ENCODE measurements at places on chromosomes 4 and X.
A peak's percentile ranks its signal among the peaks of the same experiment; 100 is the strongest.

DNA sequence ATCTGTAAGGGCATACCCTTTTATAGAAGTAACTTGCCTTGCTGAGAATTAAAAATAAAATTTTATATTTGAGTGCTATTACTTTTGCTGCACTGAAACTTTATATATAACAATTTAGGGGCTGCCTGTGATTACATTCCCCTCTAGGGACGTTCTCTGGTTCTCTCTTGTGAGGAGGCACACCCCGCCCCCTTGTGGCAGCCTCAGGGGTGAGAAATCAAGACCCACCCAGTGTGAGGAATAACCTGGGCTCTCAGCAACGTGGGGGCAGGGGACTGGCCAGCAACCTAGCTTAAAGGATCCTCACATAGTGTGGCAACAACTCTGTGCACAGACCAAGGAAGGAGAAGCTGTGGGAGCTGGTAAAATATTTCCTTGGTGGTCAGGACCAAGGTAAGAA lies 43.7 kb downstream of the MAGEA9 start:
- peak; percentile 40 for DNase-seq

DNA sequence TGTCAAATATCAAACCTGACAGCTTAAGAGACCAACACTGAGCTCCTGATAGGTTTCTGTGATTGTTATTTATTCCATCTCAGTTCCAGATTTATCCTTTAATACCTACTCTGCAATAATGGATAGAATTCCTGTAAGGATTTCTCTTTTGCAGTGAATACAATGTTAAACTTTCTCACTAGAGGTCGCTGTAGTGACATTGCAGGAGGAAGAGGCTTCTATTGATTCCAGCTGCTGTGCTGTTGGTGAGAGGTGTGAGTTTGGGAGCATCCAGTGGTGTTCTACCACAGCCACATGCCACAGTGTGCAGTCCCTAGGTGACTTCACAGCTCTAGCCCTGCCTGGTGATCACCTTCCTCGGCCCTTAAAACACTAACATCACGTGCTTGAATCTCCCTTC lies 34.6 kb upstream of the DCAF8L2 start:
- DNase-seq = no peak

DNA sequence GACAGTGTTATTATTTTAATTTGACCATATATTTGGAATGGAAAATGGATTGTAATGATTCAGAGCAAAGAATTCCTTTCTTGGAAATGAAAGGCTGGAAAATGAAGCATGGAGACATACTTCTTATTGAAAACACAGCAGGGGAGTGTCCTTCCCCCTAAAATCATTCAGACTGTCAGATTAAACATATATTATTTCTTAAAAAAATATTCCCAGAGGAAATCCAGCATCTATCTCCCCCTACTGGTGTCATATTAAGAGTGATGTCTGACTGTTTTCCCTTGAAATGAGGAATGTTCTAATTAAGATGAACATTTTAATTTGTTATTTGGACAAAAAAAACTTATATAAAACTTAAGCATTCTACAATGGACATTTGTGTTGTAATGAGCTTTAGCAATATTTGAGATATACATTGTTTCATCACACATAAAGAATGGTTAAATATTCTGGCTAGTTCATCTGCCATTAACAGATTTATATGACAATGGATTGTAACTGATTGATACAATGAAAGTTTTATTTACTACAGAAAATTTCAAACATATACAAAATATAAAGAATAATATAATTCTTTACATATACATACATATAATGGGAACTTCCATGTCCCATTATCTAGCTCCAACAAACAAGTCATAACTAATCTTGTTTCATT lies 264.6 kb downstream of the SPRY1 start:
- no peak for DNase-seq

DNA sequence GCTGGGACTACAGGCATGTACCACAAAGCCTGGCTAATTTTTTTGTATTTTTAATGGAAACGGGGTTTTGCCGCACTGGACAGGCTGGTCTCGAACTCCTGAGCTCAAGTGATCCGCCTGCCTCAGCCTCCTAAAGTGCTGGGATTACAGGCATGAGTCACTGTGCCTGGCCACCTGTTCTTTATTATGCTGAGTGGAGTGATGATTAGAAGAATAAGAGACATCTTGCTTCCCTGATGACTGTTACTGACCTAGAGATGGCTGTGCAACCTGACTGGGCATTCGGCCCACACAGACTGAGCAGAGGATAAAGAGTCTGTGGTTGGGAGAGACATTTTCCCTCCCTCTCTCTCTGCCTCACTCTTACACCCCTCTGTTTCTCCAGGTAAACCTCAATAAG lies 56.7 kb downstream of the SPINK2 start:
- no peak for DNase-seq

- no peak for DNase-seq
These were observed 100.0 kb downstream of the TET2 start for GRCh38 chr4:105246712-105247111.

DNA sequence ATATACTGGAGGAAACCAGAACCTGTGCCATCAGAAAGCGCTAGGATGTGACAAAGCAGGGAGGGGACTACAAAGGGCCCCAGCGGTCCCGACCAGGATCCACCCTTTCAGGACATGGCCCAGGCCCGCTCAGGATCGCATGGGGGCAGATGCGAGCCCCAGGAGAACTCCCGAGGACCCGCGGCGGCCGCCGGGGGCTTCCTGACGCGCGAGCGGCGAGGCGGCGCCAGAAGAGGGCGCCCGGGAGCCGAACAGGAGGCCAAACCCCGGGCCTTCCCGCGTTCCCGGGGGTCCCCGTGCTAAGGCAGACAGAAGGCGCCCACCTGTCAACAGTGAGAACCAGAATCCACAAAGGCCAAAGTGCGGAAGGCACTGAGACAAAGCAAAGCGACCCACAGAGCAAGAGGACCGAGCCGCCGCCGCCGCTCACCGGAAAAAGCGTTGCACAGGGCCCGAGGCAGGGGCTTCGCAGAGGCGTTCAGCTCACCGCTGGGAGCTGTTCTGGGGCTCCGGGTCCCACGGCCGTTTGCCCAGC lies 7.3 kb upstream of the OPN1LW start:
- DNase-seq = peak; percentile 59

DNA sequence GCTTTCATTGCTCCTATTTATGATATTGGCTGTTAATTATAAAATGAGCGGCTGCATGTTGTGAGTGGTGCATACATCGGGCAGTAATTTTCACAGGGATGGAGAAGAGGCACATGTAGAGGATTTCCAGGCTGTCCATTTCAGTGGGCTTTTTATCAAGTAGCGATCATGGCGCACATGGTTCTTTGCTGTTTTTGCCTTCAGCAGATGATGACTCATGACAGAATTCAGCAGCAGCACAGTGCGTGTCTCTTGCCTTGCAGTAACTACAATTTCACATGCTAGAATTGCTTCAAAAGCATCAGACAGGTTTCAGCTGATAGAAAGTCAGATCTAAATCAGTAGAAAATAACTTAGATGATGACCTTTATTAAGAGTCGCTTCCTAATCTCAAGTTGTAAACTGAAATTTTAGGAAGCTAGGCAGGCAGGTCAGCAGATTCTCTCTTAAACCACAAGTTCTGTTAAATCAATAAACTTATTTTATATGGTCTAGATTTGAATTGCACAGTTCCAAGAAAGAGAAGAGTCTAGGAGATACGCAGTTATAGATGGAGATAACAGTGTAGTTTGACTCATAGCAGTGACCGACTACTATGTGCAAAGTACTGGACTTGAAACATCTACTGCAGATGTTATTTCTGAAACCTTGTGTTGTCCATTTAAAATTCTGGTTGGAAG lies 35.8 kb downstream of the LRP2BP start:
- no peak for DNase-seq

DNA sequence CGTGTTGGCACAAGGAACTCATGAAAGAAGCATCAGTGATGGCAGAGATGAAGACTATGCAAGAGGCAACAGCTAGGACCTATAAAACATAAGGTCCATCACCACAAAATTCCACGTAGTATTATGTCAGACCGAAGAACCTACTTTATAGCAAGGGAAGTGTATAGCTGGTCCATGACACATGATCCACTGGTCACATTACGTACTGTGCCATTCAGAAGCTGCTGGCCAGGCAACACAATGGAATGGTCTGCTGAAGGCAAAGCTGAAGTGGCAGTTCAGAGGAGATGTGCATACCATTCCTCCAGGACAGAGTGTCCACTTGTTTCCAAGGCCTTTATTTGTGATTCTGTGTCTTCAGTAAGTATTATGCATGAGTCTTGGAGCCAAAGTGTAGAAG lies 215.5 kb upstream of the UGT8 start:
- no peak for DNase-seq

DNA sequence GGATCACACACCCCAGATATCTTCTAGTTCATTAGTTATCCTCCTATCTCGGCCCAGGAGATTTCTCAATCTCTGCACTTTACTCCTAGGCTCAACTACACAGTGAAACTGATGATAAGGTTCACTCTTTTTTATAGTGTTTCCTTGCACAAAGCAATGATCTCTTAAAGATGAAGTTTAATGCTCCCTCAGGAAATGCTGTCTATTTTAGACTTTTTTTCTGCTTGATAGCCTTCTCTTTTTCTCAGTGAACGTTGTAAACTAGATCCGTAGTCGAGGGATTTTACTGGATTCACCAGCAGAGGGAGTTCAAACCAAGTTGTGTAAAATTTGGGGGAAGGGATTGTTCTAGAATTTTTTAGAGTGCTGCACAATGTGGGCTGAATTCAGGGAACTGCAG lies 269.6 kb downstream of the GBA3 start:
- no peak for DNase-seq

DNA sequence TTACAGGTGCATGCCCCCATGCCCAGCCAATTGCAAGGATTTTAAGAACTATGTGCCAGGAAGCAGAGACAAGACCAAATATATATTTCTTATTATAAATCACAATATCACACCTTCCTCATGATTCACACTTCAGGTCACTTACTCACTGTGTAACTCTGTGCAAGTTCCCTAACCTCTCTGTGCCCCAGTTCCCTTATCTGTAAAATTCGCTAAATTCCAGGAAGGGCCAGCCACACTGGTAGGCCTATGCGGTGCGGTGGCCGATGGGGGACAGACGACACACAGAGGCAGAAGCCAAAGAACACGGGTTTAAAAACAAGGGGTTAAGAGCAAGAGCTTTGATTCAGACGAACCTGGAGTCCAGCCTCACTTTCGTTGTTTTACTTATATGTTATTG lies 2.8 kb downstream of the TRIM2 start:
- no peak for DNase-seq

DNA sequence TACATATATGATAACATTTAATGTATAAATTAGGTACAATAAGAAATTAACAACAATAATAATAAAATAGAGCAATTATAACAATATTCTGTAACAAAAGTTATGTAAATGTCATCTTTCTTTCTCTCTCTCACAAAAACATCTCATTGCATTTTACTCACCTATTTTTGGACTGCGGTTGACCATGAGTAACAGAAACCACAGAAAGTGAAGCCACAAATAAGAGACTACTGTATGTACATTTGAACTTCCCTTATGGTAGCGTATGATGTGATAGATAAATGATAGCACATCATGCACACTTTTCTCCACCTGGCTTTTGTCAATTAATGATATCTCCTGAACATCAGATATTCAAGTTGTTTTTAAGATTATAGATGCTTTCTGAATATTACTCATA lies 80.5 kb downstream of the HNRNPD start:
- DNase-seq = no peak

DNA sequence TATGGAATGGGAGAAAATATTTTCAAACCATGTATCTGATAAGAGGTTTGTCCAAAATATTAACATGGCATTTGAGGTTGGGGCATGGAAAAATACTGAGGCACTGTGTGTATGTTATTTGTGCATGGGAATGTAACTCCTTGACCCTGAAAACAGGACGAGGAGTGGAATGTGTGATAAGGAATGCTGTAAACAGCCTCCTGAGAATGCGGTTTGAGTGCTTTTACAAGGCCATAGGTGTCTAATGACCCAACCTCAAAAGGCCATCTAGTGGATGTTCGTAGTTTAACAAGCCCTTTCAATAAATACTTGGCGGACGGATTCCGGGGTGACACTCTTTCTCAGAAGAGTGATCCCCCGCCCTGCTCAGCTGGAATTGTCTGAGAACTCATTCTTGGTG lies 162.9 kb upstream of the USP9X start:
- no peak for DNase-seq

DNA sequence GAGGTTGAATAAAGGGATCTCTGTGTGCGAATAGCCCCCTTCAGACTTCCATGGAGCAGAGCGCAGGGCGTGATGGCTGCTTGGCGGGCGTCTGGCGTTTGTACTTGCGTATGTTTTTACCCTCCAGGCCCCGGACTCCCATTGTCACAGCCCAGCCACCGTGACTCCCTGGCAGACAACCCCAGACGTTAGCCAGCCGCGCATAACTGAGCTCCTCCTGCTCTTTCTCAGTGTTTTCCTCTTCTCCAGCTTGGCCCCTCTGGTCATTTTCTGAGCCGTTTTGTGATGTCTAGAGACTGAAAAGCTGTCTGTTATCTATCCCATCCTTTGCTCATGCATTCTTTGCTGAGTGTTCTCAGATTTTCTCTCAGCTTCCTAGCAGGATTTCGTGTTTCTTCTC lies 54.3 kb downstream of the IGFBP7 start:
- DNase-seq = no peak

DNA sequence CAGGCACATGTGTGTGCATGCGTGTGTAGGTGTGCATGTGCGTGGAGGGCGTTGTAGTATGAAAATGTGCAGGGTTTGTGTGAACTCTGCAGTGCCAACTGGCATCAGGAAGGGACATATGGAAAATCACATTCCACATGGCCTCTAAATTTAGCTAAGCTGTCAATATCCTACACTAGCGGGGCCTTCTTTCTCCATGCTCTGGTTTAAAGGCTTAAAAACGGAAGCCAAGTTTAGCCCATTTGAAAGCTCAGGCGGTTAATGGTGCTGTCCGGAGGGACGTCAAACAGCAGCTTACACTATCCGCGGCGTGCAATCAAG lies 144.1 kb upstream of the NOCT start:
- DNase-seq = no peak

- no peak for DNase-seq
These were observed 550.2 kb downstream of the GBA3 start for GRCh38 chr4:23242962-23243361.

- DNase-seq = no peak
These were observed 595.6 kb upstream of the TENM3 start for GRCh38 chr4:181647396-181648147.
